Hypothalamus (tissue), 51 donors: ENCODE measurements at places on chromosomes 11 and 22.

DNA sequence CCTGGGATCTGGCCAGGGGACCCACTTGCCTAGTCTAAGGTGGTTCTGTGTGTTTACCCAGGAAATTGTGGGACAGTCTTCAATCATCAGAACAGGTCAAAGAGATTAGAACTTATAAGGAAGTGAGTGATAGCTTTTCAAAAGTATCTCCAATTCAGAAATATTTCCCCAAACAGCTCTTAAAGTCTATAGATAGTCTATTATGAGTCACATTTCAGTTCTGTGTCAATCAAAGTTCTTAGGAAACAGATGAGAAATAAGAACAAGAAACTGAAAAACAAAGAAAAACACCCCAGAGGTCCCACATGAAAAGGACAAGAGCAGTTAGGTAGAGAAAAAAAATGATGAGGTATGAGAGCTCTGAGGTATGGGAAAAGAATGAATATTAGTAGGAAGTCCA is 381.4 kb upstream of the MPPED2 start:
- no peak for DNase-seq

- no peak for DNase-seq
Measured at GRCh38 chr11:14636119-14636518, 7.5 kb upstream of the PDE3B start.

DNA sequence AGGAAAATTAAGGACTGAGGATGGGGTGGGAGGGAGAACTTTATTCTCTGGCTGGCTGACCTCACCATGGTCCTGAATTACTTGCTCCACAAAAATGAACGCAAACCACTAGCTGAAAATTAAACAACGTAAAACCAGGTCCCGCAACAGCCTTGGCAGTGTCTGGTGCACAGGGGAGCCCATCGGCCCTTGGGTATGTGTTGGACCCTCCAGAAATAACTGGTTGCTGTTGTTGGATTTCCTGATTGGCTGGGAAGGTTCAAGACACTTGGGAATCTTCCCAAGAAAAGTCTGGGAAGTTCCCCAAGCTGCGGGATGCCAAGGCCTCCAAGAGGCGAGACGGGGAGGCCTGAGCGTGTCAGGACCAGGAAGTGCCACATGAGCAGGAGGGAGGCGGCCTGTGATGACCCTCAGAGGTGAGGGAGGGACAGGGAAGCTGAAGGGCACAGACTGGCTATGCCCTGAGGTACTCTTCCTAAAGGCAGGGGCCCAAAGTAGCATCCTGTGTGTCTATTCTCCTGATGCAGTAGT is 10.4 kb upstream of the RASL10A start:
- no peak for DNase-seq

DNA sequence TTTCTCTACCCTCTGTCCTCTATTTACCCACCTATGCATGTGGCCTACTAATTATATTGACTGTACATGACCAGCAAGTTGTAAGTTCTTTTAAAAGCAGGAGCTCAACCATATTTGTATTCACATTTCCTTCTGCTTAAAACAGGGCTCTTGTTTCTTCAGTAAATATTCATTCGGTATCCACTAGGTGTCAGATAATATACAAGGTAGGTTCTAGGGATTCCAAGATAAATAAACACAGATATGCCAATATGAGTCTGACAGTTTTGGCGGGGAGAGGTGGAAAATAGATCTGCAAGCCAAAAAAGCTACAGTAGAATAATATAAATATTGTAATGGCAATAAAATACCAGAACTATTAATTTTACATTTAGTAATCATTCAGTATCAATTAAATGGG is 15.3 kb upstream of the RAB30 start:
- no peak for DNase-seq

DNA sequence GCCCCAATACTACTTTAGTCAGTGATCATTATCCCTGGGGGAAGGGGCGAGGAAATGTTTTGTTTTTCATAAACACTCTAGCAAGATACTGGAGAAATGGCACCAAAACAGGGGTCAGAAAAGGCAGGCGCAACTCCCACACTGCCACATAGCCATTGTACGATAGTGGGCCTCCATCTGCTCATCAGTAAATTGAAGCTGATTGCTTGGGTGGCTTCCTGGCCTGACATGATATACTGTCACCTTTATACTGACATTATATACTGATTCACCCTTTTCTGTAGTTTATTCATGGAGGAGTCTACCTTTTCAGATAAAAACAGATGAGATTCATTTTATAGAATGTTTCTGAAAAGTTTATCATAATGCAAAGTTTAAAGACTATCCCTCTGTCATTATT is 51.6 kb upstream of the CCDC34 start:
- DNase-seq, result no peak

GRCh38 chr11:48261600-48261999 is 2.1 kb upstream of the OR4X1 start:
- no peak for DNase-seq

DNA sequence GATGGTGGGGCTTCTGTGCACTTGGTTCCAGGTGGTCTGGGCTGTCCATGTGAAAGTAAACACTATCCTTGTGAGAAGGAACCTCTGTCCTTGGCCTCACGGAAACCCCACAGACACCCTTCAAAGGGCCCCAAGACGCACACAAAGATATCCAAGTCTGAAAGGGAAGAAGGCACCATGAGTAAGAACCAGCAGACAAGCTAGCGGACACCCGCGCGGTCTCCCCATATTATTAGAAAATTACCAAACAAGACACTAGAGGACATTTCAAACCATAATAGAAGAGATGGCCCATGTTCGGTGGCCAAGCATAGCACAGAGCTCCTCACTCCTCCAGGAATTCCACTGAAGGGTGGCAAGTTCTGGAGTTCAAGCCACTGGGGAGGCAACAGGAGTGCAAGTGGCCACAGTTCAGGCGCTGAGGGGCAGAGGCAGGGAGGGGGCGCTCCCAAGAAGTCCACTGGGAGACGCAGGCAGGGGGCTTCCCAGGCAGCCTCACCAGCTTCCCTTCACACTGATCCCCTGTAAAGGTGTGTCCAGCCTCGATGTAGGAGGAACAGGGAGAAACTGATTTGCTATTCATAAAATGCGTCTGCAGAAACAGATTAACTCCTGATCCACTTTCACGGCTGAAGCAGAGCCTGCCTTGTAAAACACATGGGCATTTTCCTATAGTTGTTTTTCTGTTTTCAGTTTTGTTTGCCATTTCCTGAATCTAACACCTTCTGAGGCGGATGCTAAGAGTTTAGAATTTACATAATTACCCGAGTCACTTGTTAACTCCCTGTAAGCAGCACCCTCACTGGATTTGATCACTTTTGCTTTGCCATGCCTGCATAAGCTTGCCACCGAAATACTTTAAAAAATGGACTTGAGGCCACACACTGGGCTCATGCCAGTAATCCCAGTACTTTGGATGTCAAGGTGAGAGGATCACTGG is 9.1 kb upstream of the PPARA start:
- DNase-seq, result no peak

GRCh38 chr11:21475276-21475675 is 717.6 kb upstream of the ANO5 start:
- DNase-seq, result no peak

- DNase-seq, result peak; percentile 4
Measured at GRCh38 chr11:45021692-45022141, 71.0 kb upstream of the TP53I11 start.

DNA sequence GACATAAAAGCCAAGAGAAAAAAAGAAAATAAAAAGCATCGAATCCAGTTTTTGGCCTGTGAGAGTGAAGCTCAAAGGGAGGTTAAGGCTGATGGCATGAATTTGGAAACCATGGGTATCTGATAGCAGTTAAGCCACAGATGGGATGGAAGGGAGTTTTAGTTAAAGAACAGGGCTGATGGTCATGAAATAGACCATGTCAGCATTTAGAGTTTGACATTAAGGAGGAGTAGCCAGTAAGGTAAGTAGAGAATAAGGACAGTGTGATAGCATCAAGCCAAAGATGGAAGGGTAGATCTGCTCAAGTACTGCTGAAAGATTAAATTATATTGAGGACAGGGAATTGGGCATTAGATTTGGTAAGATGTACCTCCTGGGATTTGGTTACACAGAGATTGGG is 826.5 kb downstream of the NTM start:
- no peak for DNase-seq

DNA sequence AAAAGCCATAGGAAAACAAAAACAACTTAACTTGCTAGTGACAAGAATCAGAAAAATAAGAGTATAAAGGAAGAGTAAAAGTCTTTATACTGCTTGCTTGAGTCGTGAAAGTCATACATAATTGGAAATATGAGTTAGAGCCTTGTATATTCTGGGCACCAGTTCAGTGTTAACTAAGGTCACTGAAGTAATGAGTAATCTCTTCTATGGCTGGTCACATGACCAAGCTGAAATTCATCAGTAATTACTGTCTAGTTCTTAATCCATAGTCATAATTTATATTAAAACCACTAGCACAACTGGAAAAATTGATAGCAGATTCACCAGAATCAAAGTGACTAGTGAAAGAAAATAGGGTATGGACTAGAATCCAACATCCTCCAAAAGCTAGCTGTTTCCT is 84.4 kb upstream of the SLC5A12 start:
- no peak for DNase-seq
